Fibroblast of skin of left biceps (primary cell): ENCODE measurements at places on chromosomes 4 and X.

- DNase-seq: no peak
Measured at GRCh38 chr4:185213877-185214276, 4.5 kb downstream of the SNX25 start.

DNA sequence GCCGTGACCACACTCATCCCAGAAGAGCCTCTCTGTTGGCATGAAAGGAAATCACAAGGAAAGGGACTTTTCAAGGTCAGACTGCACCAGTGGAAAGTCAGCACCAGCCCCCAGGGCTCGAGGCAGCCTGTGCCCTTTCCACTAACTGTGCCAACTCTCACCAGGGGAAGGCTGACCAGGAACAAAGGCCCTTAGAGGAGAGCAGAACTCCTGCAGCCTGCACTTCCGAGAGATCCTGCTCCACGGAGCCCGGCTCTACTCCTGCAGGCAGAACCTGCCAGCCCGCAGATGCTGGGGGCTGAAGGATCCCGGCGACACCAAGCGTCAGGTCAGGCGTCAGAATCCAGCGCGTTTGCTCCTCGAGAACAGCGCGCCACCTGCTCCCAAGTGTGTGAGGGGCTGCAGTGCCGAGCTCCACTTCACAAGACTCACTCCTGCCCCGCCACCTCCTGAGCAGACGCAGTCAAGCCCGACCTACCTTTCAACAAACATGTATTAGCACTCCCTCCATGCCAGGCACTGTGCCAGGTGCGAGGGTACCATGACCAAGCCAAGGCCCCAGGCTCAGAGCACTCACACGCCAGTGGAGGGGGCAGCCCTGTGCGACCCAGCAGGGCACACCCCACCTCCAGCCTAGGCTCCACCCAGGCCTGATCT, 13.6 kb upstream of the HELT start:
- no peak for DNase-seq

- DNase-seq: no peak
Measured at GRCh38 chr4:102625232-102625930, 124.2 kb downstream of the NFKB1 start.

DNA sequence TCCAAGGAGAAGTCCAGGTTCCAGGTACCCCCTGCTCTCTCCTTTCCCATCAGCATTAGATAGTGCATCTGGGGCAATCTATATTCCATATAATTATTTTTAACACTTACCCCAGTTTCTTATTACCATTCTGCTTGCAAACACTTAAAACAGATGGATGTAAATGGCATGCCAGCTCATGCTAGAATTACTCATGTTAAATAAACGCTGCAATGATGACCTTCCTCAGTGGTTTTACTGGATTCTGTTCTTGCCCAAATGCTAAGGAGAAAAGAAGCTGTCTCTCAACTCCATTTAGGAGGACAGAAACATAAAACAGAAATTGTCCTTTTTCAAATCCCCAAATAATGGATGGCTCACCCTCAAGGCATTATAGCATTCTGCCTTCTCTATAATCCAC, 161.1 kb downstream of the NLGN4X start:
- no peak for DNase-seq

DNA sequence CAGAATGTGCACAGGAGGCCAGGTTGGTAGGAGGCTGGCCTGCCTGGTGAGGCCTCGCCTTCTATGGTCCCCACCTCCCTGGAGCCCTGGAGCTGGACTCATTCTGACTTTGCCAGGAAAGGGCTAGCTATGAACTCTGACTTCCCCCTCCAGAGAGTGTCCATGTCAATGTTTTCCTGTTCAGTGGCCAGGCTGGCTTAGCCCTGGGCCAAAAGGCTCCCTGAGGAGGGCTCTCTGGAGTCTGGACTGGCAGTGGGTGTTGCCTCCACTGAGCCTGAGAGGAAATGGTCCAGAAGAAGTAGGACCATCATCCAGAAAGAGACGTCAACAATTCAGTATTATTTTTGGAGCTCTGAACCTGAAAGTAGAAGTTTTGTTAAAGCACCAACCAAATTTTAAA, 178.7 kb downstream of the CHIC2 start:
- no peak for DNase-seq

DNA sequence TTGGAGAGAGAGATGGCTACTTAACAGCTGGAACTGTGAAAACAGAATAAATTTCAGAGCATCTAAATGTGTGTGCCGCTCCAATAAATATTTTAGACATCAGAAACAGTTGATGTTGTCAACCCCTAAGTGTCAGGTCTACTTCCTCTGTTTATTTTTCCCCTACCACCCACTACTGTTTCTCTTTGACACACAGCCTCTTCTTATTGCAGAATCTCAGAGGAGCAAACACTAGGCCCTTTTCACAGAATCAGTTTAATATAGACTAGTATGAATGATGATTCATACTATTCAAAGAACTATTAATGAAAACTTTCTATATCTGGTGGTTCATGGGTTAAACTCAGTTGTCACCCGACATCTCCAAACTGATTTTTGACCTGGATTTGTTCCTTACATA, 33.9 kb downstream of the NAA11 start:
- DNase-seq: no peak

DNA sequence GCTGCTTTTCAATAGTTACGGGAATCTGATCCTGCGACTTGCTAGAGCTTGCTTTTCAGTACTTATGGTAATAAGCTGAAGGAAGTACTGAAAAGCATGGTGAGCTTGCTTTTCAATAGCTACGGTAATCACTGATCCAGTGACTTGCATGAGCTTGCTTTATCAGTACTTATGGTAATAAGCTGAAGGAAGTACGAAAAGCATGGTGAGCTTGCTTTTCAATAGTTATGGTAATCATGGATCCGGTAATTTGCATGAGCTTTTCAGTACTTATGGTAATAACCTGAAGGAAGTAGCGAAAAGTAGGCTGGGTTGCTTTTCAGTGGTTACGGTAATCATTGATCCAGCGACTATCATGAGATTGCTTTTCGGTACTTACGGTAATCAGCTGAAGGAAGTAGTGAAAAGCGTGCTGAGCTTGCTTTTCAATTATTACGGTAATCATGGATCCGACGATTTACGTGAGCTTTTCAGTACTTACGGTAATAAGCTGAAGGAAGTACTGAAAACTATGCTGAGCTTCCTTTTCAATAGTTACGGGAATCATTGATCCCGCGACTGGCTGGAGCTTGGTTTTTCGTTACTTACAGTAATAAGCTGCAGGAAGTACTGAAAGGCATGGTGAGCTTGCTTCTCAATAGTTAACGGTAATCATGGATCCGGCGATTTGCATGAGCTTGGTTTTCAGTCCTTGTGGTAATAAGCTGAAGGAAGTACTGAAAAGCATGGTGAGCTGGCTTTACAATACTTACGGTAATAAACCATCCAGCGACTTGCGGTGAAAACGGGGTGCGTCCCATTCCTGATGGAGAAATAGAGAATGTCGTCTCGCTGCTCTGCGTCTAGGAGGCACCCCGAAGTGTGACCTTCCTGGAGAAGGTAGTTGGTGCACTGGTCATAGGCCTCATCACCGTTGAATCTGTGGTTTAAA, 6.5 kb downstream of the CRLF2 start:
- DNase-seq: peak; percentile 83

DNA sequence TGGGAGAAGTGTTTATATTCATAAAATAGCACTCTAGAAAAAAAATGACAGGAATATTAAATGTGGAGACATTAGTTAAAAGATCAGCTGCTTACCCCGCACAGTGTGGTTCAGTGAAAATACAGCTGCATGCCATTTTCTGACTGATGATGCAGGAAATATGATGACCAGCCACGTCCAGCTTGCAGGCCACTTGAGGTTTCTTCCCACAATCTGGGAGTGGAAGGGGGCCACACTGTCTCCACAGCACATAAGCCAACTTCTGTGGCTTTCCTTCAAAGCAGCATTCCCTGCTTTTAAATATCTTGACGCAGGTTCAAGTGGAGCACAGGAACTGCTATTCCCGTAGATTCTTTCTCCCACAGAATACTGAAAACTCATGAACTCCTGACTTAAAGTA, 173.4 kb upstream of the GALNT7 start:
- DNase-seq: no peak

GRCh38 chr4:89836031-89836745, 773 bp downstream of the SNCA start:
- no peak for DNase-seq

DNA sequence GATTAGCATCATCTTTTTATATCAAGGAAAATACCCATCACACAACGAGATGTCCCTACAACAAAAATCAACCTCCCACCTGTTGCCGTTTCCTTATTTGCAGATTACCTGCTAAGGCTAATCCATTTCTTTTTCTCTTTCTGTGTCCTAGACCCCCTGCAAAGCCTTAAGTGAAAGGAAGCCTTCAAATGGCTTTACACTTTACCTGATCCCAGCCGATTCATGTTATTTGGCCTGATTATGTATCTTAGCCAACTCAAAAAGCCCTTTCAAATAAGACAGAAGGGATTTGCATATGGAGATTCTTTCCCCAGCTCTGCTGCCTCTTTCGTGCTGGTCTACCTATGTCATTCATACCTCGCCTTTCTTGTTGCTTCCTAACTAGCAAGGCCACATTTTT, 14.4 kb downstream of the ABCG2 start:
- DNase-seq: no peak

DNA sequence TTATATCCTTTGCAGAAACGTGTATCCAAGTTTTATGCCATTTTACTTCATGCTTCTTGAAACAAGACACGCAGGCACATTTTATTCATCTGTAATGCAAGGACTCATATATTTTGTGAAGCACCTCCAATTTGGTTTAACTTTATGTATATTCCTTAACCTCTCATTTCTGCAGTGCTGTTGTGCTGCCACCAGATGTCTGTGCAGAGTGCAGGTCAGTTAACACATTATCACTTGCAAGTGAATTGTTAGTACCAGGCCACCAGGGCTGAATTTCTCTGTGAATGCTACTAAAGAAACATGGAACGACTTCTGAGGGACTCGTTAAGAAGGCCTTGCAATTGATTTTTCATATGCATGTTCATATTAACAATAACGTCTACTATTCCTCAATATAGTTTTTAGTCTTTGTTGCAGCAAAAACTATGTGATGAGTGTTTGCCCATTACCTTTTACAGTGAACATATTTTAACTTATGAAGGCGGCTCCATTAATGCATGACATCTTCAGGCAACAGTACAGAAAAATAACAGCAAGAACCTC, 770.3 kb downstream of the NLGN4X start:
- DNase-seq: no peak

- DNase-seq: no peak
Measured at GRCh38 chr4:19880206-19880605, 371.5 kb upstream of the SLIT2 start.

DNA sequence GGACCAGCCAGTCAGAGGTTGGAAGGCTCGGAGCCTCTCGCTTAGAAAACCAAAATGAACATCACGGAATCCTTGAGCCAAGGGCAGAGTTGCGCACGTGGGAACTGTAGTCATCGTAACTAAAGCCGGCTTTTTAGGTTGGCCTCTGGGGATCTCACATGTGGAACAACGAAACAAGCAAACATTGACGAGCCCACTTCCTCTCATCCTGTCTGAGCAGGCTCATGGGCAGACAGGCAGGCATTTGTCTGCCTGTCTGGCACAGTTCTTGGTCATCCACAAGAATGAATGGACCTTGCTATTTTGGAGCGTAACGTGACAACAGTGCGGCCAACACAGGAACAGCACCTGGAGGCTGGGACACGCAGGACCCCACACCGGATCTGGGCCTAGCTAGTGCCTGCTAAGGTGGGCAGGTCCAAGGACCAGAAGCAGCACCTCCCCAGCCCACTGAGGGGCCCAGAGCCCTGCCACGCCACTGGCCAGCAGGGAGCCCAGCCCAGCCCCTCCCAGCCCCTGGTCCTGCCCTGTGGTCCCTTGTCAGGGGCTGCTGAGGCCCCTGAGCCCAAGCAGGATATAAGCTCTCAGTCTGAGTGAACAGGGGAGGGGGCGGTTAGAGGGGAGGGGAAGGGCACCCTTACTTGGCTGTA, 9.2 kb upstream of the TREX2 start:
- DNase-seq: no peak

- DNase-seq: no peak
Measured at GRCh38 chr4:5958199-5958735, 60.0 kb downstream of the C4orf50 start.

DNA sequence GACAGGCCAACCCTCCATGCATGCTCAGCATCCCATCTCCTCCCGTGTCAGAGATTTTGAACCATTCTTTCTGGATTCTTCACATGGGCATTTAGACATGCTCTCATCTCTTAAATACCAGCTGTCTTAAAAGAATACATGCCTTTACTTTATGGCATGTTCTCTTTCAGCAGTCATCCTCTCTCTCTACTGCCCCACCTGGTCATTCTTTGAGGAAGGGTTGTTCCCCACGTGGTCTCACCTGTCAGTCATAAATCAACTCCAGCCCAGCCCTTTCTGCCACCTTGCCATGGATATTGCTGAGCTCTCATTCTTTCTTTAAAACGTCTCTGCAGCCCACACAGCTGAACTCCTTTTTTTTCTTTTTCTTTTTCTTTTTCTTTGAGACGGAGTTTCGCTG, 111.3 kb downstream of the ARHGAP10 start:
- no peak for DNase-seq

DNA sequence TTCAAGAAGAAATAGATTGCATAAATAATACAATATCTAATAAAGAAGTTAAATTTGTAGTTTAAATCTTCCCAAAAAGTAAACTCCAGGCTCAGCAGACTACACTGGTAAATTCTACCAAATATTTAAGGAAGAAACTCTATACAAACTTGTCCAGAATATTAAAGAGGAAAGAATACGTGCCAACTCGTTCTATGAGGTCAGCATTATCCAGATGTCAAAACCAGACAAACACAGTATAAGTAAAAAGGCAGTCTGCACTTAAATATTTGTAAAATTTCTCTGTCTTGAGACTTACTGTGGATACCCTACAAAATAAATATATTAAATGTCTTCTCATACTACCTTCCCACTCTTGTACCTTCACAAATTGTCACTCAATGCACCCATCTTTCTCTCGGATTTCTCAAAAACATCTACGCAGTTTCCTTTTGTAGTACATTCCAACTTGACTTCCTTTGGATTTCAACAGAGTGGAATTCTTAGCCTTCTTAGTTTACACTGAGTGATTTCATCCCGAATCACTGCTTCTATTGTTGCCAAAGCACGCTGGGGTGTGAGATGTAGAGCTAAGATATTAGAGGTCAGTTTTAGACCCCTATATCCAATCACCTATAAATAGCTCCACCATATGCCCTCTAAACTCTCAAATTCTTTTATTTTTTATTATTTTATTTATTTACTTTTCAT, 71.6 kb upstream of the MAB21L2 start:
- DNase-seq: peak; percentile 65

- no peak for DNase-seq
Measured at GRCh38 chr4:74653331-74654229, 140.7 kb downstream of the BTC start.

DNA sequence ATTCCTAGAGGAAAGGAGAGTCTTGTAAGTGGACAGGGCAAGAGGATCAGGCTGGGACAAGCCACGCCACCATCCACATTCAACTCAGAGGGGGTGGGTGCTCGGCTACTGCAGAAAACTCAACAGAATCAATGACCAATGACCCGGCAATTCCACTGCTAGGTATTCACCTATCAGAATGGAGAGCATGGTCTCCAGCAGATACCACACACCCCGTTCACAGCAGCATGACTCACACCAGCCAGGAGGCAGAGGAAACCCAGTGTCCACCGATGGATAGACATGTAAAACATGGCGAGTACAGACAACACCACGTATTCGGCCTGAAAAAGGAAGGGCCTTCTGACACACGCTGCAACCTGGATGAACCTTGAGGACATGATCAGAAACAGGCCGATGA, 175.9 kb downstream of the AFAP1 start:
- DNase-seq: no peak

GRCh38 chrX:152913910-152914309, 16.0 kb downstream of the ZNF185 start:
- DNase-seq: no peak

GRCh38 chrX:37802028-37802427, 22.2 kb downstream of the CYBB start:
- DNase-seq: no peak
